OCI-M1 (cell line): ENCODE measurements at places on chromosomes 4 and X.
A peak's percentile ranks its signal among the peaks of the same experiment; 100 is the strongest.

DNA sequence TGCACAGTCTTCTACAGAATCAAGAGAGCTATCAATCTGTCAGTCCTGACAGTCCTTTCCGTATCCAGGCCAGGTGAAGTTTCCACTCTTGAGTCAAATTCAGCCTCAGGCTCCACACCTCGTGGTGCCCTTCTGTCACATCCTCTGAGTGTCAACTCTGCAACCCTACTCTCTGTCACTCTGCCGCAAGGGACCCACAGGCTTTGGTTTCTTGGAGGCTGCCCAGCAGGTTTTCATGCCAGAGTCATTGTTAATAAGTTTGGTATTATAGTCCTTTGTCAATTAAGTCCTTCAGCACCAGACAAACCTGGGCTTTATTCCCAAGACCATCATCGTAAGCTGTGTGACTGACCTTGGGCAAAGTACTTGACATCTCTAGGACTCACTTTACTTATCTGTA is 83.4 kb upstream of the KLHL13 start:
- DNase-seq, result no peak

GRCh38 chrX:128619490-128619889 is 567.3 kb upstream of the ACTRT1 start:
- DNase-seq, result no peak

DNA sequence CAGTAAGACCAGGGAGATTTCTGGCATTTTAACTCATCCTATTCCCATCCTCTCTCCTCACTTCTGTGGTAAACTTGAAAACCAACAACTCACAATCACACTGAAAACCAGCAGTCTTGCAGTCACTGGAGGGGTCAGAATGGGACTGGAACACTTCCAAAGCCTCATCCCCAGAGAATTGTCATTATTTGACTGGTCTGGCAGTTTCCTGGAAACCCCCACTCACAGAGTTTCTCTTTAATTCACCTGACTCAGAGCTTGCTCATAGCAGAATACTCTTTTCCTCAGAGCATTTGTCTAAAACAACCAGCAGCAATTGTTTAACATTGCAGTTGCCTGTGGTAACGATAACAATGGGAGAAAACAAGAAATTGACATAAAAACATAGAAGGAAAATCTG is 7.3 kb upstream of the RAB9B start:
- DNase-seq, result no peak

DNA sequence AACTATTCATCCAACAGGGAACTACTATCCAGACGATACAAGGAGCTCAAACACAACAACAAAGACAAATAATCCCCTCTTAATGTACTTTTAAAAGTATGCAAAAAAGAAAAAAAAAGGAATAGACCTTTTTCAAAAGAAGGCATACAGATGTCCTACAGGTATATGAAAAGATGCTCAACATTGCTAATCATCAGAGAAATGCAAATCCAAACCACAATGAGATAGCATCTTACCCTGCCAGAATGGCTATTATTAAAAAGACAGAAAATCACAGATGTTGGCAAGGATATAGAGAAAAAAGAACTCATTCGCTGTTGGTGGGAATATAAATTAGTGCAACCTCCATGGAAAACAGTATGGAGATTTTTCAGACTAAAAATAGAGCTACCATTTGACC is 67.1 kb upstream of the ENPP6 start:
- DNase-seq, result no peak

DNA sequence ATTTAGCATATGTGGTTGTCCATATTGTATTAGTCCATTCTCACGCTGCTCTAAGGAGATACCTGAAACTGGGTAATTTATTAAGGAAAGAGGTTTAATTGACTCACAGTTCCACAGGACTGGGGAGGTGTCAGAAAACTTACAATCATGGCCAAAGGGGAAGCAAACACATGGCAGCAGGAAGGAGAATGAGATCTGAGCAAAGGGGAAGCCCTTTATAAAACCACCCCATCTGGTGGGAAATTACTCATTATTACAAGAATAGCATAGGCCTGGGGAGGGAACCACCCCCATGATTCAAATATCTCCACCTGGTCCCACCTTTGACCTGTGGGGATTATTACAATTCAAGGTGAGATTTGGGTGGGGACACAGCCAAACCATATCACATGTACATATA is 122.6 kb upstream of the ANK2 start:
- no peak for DNase-seq

DNA sequence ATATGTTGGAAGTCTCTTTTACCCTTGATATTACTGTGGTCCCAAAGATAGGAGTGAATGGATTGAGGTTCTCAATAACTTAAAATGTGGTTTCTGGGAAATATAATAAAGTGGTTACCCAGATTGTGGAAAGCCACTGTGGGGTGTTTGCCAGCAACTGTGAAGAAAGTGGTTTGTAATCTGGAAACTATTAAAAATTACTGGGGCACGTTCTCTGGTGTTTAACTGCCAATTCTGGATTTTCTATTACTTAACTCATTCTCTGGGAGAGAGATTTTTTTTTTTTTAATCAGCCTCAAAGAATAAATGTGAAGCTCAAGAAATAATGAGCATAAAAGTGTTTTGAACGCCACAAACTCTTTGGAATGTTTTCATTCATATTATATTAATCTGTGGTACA is 4.9 kb upstream of the CXCL6 start:
- DNase-seq, result no peak

GRCh38 chr4:37219990-37220389 is 24.6 kb upstream of the NWD2 start:
- DNase-seq, result peak; percentile 71

DNA sequence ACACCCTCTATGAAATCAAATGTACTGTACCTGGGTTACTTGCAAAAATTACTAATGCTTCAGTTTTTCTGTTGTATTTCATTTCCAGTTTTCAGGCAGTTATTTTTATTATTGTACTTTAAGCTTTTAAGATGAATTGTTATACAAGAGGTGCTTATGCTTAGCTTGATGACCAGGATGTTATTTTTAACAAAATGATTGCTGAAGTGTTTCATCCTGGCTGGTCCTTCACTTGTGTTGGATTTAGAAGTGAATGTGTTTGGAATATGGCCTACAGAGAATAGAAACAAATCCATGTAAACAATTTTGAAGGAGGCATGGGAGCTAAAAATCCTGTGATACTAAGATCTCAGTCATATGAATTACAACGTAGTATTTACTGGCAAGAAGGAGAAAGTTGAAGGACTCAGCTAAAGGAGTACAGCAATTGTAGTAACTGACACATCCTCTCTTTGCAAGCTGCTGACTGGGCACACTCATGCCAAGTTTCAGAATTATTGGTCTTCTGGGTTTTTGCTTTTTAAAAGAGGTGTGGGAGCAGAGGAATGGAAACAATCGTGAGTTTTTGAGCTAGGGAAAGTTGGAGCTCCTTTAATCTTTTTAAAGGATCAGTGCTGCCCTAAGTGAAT is 9.2 kb downstream of the UBE2A start:
- DNase-seq, result no peak

DNA sequence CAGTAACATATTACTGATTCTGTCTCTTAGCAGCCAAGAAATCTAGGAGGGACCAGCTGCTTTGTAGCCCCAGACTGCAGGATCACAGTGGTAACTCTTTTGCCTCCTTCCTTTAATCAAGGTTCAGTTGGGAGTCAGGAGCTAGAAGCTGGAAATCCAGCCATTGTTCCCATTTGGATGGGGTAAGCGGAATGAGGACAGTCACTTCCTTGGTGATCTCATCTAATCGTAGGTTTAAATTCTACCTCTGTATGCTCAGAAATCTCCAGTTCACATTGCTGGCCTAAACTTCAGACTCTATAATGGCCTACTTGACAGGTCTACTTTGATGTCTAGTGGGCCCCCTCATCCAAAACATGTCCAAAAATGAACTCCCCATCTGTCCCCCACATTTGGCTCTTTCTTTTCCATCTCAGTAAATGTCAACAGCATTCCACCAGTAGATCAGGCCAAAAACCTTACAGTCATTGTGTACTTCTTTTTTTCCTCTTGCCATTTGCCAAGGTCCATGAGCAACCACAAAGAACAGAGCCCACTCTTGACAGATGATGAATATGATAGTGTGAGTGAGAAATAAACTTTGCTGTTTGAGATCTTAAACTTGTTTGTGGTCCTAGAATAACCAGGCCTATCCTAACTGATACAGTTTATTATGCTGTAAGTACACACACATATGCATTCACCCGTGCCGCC is 40.1 kb downstream of the WWC2 start:
- DNase-seq, result no peak

- DNase-seq, result peak; percentile 22
Observed at GRCh38 chr4:83917572-83917971, 381.7 kb downstream of the GPAT3 start.

DNA sequence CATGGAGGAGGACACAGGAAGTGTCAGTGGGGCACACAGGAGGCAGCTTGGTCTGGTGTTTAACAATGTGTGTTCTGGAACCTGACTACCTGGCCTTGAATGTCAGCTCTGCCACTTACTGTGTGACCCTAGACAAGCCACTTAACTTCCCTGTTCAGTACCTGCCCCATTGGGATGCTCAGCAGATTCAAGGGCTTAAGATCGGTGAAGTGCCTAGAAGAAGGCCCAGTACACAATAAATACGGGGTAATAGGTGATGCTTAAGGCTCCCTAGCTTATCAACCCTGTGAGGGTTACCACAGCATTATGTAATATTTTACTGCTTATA is 1.6 kb upstream of the CHIC2 start:
- DNase-seq, result no peak

- no peak for DNase-seq
Observed at GRCh38 chrX:132294776-132295495, 75.7 kb upstream of the RAP2C start.

- no peak for DNase-seq
Observed at GRCh38 chrX:1576201-1576992, 15.0 kb upstream of the AKAP17A start.

DNA sequence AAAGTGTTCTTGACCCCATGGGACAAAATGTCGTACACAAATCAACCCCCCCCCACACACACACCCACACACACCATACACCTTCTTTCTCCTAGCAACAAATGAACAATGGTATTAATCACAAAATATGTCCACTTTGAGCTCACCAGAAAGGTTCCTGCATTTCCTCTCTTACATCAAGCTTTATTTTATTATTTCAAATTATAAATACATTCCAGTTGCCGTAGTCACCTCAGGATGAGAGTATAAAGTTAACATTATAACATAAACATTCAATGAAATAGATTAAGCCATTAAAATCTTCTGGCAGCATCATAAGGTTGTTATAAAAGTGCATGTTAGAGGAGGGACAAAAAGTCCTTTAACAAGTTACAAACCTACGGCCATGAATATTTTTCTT is 7.3 kb downstream of the XK start:
- DNase-seq, result no peak

- DNase-seq, result no peak
Observed at GRCh38 chr4:11427121-11427996, 1.3 kb downstream of the HS3ST1 start.

DNA sequence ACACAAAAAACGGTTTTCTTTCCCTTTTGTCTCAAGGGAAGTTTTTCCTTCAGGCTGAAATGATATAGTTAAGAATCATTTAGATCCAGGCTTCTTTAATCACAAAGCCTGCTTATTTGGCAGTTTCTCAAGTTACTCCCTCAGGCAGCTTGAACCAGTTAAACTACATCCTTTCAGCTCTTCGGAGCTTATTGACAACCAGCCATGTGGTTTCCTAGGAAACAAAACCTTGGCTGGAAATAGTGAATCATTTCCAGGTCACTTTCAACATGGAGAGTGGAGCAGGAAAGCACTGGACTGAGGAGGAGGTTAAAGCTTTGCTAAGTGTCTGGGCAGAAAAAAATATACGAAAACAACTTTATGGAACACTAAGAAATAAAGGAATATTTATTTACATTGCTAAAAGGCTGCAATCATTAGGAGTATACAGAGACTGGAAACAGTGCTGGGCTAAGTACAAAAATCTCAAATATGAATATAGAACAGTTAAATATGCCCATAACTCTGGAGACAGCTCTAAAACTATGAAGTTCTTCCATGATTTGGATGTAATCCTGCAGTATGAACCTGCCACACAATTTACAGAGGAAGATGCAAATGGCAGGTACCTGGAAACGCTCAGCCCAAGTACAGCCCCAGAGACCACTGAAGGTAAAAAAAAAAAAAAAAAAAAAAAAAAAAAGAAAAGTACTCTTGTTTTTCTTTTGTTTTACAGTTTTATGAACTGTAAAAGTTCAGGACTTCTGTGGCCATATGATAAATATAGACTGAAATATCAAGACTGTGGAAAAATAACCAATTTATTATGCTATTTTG is 23.2 kb upstream of the AASDH start:
- peak; percentile 86 for DNase-seq

GRCh38 chrX:16039834-16040233 is 83.5 kb upstream of the GRPR start:
- no peak for DNase-seq

DNA sequence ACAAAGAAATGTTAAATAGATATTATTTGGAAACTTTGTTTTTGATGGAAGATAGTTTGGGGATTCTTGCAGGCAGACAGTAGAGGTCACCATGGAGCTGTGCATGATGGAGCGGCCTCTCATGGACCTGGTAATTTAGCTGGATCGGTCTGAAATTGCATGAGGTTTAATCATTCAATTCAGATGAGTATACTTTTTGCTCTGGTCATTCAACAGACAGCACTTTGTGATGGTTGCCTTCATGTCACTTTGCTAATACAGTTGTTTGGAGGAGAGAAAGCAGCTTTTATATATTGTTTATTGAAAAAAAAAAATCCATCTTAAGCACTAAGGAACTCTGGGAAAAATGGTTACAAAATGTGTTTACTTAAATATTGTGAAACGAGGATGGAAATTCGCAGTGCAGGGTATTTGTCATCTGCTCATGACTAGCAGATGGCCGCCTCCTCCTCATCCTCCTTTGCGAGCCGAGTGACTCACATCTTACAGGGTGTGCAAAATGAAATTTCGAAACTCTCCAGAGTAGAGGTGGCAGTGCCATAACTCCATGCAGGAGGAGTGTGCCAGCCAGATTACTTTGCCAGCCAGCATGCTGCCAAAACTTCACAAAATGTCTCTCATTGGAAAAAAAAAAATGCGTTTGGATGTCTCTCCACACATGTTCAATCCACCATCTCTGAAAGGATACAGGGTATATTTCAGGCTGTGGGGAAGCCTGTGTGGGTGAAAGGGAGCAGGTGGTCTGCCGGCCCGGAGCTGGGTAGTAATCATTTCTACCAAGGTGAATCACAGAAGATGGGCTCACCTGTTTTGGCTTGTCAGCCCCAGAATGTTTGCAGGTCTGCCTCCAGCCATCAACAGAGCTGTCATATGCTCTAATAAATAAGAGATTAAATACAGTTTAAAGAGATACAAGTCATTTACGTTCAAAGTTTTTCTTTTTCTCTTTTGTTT is 314.9 kb upstream of the DIPK2B start:
- DNase-seq, result peak; percentile 62
